ENCODE measurements at places on chromosomes 16 and 17.
A peak's percentile ranks its signal among the peaks of the same experiment; 100 is the strongest.

- no peak for DNase-seq
Measured at GRCh38 chr17:61808442-61808841, 54.9 kb downstream of the BRIP1 start.

- no peak for DNase-seq
Measured at GRCh38 chr16:27803775-27804549, 254.0 kb downstream of the KATNIP start.

- no peak for DNase-seq
Measured at GRCh38 chr16:81649561-81650184, 129.4 kb upstream of the PLCG2 start.

DNA sequence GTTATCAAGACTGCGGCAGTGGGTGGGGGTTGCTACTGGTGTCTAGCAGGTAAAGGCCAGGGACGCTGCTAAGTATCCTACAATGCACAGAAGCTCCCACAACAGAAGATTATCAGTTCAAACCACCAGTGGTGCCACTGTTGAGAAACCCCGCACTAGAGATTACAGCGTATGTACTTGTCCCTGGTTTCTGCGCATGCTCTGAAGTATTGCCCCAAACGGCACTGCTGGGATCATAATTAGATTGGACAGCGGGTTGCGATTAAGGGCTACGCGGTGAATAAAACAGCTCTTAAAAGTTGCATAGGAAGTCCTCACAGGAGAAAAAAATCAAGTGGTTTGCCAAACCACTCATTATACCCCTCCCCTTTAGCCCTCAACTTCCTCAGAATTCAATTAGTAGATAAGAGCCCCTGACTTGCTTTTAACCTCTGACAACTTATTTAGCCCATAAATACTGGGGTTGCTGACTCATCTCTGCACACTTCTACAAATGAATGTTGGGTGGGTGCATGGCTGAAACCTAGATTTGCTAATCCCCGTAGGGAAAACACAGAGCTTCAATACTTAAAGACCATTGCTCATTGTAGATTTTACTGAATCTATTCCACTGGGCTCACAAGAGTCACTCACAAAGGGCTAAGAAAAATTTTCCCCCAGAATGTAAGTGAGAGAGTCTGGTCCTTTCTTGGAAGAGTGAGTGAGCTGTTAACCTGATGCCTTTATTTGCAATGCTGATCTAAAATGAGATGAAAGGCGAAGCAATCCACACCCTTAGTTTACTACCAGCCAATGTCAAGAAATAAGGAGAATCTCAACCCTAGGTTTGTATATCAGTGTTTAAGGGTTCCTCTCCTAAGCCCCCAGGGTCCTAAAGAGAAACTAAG is 91.8 kb downstream of the RGS9 start:
- DNase-seq: peak; percentile 72

DNA sequence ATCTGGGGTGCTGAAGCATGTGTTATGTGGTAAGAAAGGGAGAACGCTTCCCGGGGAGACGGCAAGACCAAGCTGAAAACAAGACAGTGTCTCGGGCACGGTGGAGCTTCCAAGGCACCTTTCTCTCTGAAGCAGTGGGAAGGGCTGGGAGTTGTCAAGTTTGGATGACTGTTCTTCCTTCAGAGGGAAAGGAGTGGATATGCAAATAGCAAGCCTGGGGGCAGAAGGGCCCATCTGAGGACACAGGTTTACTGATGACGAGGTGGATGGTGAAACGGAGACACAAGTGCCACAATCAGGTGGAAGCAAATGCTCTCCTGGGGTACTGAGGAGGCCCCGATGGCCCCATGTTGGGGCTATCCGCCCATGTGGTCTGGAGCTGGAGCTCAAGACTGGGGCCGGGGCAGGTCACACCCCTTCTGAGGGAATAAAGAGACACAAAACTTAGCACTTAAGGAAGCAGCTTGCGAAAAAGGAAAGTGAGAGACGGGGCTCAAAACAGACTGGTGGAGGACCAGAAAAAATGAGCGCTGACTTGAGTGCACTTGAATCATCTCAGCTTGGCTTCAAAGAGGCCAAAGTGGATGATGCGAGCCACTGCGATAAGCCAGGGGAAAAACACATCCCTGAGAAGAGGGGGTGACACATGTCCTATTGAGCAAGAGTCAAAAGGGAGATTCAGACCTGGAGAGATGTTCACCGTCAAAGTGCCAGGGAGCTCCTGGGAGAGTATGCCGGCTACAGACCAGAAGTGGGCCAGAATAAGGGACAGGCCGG is 34.8 kb upstream of the MTSS2 start:
- DNase-seq: no peak

DNA sequence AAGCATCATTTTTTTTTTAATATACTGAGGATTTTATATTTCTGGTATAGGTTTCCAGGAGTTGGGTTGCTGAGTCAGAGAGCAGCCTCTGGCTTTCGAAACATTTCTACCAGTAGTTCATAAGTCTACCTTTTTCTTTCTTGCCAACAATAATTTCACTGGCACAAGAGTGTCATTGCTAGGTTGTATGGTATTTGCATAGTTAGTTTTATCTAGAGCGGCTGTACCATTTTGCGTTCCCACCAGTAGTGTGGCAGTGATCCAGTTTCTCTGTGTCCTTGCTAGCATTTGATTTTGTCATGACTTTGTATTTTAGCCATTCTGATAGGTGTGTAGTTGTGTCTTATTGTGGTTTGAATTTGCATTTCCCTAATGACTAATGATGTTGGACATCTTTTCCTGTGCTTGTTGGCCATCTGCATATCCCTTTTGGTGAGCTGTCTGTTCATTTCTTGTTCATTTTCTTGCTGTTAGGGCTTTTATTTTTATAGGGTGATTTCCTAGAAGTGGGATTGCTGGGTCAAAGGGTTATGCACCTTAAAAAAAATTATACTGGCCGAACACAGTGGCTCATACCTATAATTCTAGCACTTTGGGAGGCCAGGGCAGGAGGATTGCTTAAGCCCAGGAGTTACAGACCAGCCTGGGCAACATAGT is 39.9 kb downstream of the SNX29 start:
- no peak for DNase-seq

DNA sequence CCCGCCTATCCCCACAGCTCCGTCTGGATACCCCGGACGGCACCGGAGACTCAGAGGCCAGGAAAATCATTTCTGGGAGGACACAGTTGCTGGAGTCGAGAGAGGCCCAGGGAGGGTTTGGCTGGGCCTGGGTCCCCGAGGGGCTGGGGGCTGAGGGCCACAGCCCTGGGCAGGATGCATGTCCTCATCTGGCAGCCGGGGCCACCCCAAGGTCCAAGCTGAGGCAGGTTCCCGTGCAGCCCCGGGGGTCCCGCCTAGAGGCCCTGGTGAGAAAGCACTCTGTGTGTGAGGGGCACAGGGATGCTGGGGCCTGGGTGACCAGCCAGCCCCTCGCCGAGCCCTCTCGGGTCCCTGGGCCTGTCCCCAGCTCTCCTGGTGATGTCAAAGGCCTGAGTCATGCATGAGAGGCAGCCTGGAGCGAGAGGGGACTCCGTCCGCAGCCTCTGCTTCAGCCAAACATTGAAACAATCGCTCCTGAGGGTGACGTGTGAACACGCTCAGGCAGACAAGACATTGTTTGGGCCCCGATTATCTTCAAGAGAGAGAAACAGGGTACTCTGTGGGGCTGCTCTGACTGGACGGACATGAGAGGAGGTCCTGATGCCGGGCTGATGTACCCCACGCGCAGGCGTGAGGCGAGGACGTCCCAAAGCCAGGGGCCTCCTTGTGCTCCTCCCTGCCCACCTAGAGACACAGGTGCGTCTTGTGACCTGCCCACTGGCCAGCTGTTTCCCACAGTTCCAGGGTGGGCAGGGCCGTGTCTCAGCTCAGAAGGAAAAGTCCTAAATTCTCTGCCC is 25.8 kb upstream of the C1QTNF8 start:
- DNase-seq: no peak

GRCh38 chr16:88437367-88437964 is 15.6 kb upstream of the ZFPM1 start:
- peak; percentile 76 for DNase-seq

DNA sequence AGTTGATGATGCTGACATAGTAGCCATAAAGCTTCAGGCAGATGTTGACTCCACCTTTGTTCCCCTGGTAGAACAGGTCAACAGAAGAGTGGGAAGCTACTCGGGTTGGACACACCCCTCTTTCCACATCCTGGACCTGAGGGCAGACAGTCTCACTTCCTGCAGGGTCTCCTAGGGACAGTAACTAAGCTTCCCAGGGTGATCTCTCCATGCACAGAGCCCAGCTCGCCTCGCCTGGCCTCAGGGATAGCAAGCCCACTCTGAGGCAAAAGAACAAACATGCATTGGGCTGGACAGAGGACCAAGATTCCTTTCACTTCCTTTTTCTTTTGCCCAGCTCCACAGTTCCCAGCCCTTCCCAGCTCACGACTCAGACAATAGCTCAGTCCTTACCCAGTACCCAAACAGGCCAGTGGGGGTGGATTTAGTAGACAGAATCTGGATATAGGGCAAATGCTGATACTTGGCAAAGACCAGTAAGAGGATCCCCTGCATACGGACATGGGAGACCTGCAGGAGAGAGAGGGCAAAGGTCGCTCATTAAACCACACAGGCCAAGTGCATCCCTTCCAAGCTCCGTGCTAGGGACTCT is 7.0 kb downstream of the INPP5K start:
- DNase-seq: no peak

All from stimulated activated CD4-positive, alpha-beta T cell treated with anti-CD3 and anti-CD28 coated beads, Interleukin-15, amount 100 ng/mL, for 24 hours (primary cell).